ENCODE measurements at places on chromosomes 5 and 9.

GRCh38 chr9:127796225-127796813 is 6.4 kb upstream of the FPGS start:
- no peak for DNase-seq

- DNase-seq, result no peak
These were observed 5.9 kb upstream of the ERAP2 start for GRCh38 chr5:96870094-96871026.

GRCh38 chr5:127011961-127012644 is 18.3 kb downstream of the MARCHF3 start:
- DNase-seq, result no peak

GRCh38 chr9:124267271-124267807 is 9.6 kb downstream of the NEK6 start:
- DNase-seq, result peak; percentile 78

DNA sequence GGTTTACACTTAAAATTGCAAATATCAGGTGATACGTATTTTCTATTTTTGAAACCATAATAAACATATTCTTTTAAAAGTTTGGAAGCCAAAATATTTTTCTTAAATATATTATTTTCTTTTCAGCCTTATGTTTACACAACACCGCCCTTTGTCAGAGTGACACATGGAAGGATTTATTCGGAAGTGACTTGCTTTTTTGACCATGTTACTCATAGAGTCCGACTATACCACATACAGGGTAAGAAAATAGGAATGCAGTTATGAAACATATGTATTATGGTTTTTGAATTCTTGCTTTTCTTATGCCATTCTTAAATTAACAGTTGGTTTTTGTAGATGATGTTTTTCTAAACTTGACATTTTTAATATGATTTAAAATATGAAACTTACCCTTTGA is 133.9 kb downstream of the MAN2A1 start:
- DNase-seq, result no peak

- no peak for DNase-seq
These were observed 29.8 kb upstream of the SPINK4 start for GRCh38 chr9:33210006-33210715.

DNA sequence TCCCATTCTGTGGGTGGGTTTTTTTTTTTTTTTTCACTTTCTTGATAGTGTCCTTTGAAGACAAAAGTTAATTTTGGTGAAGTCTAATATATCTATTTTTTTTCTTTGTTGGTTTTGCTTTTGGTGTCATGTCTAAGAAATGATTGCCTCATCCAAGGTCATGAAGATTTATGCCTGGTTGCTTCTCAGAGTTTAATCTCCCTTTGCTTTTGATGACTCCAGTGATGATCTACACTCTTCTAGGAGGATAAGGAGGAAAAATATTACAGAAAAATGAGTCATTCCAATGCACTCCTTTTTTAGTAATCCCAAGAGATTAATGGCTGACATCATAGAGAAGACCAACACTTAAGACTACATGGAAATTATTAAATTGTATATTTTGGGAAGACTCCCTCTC is 79.7 kb upstream of the ICE1 start:
- DNase-seq, result no peak

GRCh38 chr5:141632650-141633049 is 4.0 kb downstream of the HDAC3 start:
- no peak for DNase-seq

Data from AG20443 (cell line).